ENCODE measurements at places on chromosomes 1 and 21.
A peak's percentile ranks its signal among the peaks of the same experiment; 100 is the strongest.

- DNase-seq: no peak
Observed at GRCh38 chr1:67515324-67516080, 85.3 kb upstream of the SERBP1 start.

- no peak for DNase-seq
Observed at GRCh38 chr1:31483012-31483946, 70.3 kb downstream of the SERINC2 start.

DNA sequence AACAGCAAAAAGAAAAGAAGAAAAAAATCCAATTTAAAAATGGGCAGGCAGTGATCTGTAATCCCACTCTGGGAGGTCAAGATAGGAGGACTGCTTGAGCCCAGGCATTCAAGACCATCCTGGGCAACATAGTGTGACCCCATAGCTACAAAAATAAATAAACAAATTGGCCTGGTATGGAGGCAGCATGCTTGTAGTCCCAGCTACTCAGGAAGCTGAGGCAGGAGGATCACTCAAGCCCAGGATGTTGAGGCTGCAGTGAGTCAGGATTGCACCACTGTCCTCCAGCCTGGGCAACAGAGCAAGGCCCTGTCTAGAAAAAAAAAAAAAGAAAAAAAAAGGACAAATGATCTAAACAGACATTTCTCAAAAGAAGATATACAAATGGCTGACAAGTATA is 99.6 kb downstream of the EIF4G3 start:
- DNase-seq: no peak

DNA sequence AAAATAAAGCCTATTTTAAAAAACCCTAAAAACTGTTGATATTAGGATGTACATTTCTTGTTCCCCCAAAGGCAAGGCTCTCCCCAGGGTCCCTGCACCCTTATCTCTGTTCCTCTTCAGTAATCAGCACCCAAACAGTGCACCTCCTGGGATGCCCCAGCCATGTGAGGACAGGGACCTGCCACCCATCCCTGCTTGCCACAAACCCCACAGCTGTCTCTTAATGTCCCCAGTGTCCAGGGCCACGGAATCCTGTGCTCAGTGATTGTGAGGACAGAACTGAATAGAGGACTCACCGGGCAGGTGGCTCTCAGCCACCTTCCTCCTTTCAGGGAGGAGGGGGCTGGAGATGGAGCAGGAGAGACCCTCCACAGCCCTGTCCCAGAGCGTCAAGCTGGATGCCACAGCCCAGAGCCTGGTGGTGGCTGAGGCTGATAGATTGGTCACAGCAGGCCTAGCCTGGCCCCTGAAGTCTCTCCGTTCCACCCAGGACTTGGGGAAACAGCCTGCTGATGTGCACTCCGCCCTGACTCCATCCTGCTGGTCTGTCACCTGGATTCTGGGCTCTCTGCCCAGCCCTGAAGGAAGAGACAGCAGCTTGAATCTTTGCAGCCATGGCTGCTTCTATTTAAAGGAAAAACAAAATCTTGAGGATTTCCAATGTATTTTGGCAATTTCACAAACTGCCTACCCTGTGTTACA is 23.1 kb downstream of the RNF187 start:
- DNase-seq: no peak

GRCh38 chr1:29519108-29519787 is 282.9 kb downstream of the PTPRU start:
- no peak for DNase-seq

DNA sequence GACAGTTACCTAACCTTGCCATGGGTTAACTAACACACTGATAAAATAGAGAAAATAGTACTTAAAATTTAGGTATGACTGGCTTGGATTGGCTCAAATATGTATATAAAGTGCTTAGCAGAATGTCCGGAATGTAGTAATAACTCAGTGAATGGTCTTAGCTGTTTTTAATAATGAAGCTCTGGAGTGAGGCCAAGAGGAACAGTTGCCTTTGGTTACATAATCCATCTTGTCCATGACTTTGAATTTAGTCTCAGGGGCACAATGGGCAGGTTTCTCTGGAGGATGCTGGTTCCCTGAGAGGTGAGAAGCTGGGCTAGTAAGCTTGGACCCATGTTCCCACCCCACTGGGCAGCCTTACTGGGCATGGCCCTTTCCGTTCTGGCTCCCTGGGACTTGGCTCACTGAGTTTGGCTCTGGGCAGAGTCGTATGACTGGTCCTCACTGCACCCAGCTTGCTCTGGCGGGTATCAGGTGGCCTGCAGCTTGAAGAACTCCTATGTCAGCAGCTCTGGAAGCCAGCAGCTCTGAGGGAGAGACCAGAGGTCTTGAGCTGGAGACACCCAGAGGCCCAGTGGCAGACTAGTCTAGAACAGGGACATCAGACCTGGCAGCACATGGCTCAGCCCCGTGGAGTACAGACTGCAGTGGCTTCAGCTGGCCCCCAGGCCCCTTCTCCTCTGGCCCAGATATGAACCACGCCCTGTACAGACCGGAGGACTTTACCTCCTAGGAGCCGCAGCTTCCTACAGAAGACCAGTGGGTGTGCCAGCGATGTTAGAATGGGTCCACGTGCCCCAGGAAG is 40.4 kb downstream of the TENT5C start:
- no peak for DNase-seq

GRCh38 chr1:244461245-244462071 is at the start of gene CATSPERE:
TSS of gene CATSPERE (plus strand) at chr1:244461273. CDS start at chr1:244461430, 157 bp downstream.
- peak; percentile 89 for DNase-seq

- DNase-seq: no peak
Observed at GRCh38 chr1:38651669-38652068, 207.9 kb downstream of the RRAGC start.

GRCh38 chr21:25528515-25528914 is 78.8 kb downstream of the MRPL39 start:
- no peak for DNase-seq

DNA sequence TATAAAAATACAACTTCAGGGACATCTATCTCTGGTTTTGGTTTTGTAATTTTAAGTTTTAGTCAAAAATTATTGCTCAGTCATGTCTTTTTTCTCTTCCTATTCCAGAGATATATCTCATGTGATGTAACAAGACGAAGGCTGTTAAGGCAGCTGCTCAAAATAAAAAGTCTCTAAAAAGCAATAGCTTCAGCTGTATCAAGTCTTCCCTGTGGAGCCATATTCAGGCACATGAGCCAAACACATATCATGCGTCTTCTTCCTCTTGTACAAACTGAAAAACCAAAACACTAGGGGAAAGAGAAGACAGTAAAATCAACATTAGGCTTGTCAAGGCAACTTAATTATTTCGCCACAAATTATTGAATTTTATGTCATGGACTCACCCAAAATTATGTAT is 240.7 kb downstream of the NRIP1 start:
- no peak for DNase-seq

DNA sequence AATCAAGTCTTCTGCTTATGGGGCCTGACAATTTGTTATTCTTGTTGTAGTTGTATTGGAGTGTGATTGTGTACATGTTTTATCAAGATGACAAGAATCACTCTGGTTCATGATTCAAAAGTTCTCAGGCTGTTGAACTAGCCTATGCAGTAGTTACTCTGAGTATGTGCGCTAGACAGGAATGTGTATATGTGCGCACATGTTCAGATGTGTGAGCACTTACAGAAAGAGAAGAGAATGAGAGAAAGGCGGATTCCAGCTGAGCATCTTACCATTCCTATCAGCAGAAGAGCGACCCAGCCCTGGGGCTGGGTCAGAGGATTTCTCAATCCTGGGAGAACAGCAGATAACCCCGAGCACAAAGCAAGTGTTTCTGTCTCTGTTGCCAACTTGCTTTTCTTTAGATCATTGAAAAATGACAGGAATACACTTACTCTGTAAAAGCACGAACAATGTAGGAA is 110.8 kb upstream of the HOOK1 start:
- no peak for DNase-seq

Measured in GM12892 (cell line).